Inflammatory macrophage (primary cell): ENCODE measurements at places on chromosomes 5 and 9.
A peak's percentile ranks its signal among the peaks of the same experiment; 100 is the strongest.

GRCh38 chr5:74935752-74936091 lies 69.5 kb upstream of the FAM169A start:
- no peak for DNase-seq

DNA sequence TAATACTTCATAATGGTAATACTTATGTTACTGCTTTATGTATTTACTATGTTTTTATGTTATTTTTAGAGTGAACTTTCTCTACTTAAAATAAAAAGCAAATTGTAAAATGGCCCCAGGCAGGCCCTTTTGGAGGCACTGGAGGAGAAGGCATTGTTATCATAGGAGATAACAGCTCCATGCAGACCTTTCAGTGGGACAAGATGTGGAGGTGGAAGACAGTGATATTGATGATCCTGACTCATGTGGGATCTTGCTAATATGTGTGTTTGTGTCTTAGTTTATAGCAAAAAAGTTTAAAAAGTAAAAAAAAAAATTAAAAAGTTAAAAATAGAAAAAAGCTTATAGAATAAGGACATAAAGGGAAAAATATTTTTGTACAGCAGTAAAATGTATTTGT lies 74.5 kb downstream of the IQGAP2 start:
- DNase-seq, result no peak

- peak; percentile 44 for DNase-seq
Observed at GRCh38 chr9:37710046-37710445, 43.6 kb upstream of the TRMT10B start.

DNA sequence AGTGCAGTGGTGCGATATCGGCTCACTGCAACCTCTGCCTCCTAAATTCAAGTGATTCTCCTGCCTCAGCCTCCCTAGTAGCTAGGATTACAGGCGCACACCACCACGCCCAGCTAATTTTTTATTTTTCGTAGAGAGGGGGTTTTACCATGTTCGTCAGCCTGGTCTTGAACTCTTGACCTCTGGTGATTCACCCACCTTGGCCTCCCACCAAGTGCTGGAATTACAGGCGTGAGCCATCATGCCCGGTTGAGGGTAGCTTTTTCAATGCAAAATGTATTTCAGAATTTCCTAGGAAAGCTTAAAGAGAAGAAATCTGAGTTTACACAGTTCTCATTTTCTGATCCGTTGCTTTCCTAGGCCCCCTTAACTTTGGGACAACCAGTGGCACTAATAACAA lies 15.7 kb downstream of the BDP1 start:
- DNase-seq, result no peak

GRCh38 chr5:125492977-125493376 lies 746.5 kb upstream of the ZNF608 start:
- DNase-seq, result no peak

DNA sequence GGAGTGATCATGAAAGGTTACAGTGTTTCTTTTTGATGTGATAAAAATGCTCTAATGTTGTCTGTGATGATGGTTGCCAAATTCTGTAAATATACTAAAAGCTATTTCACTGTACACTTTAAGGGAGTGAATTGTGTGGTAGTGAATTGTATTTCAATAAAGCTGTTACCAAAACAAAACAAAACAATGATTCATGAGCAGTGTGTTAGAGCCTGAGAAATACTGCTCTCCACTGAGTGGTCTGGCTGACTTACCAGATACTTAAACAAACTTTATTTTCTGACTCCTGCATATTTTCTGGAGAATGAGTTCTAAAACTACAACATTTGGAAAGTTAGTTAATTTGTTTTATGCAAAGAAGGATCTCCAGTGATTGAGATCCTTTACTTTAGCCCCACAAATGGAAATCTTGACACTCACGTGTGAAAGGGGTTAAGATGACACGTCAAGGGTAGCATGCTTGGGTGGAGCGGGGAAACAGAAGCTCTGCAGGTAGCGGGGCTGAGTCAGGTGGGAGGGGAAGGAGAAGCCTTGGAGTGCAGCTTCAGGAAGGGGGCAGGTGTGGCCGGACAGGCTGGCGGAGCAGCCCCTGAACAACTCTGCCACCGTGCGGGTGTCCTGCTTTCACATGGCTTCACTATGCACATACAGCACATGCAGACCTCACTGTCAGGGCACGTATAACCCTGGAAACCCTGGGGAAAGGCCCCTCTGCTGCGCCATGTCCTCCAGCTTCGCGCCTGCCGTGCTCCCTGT lies 256.7 kb downstream of the IRX1 start:
- DNase-seq, result no peak

GRCh38 chr9:70152350-70152749 lies 106.4 kb upstream of the SMC5 start:
- no peak for DNase-seq

- no peak for DNase-seq
Observed at GRCh38 chr5:51034222-51034901, 348.9 kb upstream of the ISL1 start.

GRCh38 chr5:81417052-81417451 lies 23.1 kb upstream of the ACOT12 start:
- DNase-seq, result no peak

DNA sequence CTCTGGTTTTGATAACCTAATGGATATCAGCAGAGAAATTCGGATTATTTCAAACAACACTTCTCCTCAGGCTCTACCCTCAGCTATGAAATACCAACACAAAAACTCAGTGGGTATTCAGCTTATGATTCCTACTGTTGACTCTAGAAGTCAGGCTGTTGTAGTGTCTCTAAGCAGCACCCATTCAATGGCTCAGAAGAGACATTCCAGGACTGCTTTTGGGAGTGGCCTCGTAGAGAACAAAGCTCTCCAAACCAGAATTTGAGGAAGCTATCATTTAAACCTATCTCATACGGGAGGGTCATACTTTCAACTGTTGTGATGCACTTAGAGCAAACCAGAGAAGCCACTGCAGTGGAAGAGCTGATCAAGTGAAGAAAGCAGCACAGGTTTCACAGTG lies 34.1 kb downstream of the ETF1 start:
- DNase-seq, result no peak

DNA sequence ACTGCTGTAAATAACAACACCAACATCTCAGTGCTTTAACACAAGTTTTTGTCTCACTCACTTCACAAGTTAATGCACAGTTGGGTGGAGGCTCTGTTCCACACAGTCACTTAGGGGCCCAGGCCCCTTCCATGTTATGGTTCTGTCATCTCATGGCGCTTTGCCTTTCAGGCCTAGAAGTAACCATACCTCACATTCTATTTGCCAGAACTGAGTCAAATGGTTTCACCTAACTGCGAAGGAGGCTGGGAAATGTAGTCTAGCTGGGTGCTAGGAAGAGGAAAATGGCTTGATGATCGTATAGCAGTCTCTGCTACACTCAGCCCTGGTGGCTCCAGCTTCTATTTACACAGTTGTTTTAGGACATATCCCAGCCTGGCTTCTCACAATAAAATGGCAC lies 23.1 kb upstream of the MVB12B start:
- no peak for DNase-seq

DNA sequence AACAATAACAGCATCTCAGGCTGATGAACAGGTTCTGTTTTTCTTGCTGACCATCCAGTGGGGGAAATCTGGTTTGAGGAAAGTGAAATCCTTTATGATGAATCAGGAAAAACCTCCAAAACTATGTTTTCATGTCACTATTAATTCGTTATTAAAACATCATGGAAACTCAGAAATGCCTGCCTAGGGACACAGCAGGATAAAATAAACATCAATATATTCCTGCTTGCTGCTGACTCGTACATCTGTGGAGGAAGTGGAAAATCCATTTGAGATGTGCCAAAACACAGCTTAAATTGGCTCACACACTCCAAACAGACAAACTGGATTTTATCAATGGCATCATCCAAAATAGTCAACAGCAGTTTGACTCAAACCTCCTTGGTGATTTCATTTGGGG lies 53.0 kb downstream of the TEK start:
- DNase-seq, result no peak

DNA sequence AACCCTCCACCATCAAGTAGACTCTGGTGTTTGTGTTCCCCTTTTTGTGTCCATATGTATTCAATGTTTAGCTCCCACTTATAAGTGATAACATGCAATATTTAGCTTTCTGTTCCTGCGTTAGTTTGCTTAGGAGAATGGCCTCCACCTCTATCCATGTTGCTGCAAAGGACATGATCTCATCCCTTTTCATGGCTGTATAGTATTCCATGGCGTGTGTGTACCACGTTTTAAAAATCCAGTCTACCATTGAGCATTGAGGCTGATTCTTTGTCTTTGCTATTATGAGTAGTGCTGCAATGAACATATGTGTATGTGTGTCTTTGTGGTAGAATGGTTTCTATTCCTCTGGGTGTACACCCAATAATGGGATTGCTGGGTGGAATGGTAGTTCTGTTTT lies 140.1 kb downstream of the BASP1 start:
- no peak for DNase-seq

GRCh38 chr5:16446993-16447392 lies 18.6 kb downstream of the ZNF622 start:
- DNase-seq, result no peak

DNA sequence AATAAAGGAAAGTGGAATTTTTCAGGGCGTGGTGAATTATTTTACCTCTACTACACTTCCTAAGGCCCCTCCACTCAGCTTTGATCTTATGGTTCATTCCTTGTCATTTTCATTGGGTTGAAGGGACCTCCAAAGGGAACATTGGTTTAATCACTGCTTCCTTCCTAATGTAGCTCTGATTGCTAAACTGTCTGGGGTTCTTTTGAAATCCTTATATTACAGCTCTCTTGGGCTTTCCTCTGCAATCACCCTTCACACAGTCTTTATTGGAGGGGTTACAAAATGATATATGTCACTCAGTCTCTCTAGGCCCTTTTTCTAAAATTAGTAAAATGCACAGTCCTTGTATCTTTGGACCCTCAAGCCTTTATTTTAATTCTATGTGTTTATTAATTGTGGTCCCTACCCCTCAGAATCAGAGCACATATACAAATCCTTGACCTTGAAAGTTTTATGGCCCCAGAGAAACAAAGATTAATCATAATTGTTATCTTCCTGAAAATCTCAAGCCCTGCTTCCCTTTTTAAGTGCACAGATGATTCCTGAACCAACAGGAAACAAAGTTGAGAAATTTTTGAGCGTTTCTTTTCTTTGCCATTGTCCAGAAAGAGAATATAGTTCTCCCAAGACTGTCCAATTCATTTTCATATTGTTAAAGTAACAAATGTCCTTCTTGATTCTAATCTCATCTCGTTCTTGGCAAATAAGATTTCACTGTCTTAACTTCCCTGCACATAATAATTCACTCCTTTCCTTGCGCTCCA lies 330.0 kb downstream of the ARRDC3 start:
- peak; percentile 93 for DNase-seq

GRCh38 chr5:91941588-91941987 lies 558.5 kb upstream of the ARRDC3 start:
- DNase-seq, result no peak

- DNase-seq, result no peak
Observed at GRCh38 chr5:128487041-128487440, 51.0 kb downstream of the FBN2 start.

GRCh38 chr5:168072665-168073064 lies 218.8 kb upstream of the WWC1 start:
- DNase-seq, result no peak

- no peak for DNase-seq
Observed at GRCh38 chr9:26888271-26888670, 4.3 kb downstream of the CAAP1 start.

- DNase-seq, result peak; percentile 71
Observed at GRCh38 chr9:92740446-92740961, 24.1 kb downstream of the BICD2 start.

GRCh38 chr9:22211588-22212360 lies 202.7 kb upstream of the CDKN2B start:
- peak; percentile 63 for DNase-seq

GRCh38 chr9:11039006-11039405 lies 426.2 kb upstream of the PTPRD start:
- DNase-seq, result no peak

DNA sequence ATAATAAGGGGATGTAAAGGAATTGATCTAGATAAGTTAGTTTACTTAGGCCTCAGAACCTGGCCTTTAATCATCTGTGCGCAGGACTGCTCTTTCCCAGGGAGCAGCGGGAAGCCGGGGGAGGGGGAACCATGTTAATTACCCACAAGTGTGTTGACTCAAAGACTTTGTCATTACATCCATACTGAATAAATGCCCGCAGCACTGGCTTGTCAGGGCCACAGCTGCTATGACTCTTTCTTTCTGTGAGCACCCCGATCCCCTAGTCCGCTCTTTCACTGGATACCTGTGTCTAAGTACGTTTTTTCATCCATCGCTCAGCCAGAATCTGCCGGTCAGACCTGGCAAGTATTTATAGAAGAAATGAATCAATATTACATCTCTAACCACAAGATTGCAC lies 249.3 kb upstream of the DMRT1 start:
- DNase-seq, result no peak

GRCh38 chr9:11915699-11916098 lies 777.5 kb upstream of the TYRP1 start:
- no peak for DNase-seq

- no peak for DNase-seq
Observed at GRCh38 chr5:149723374-149723773, 6.7 kb upstream of the PPARGC1B start.

DNA sequence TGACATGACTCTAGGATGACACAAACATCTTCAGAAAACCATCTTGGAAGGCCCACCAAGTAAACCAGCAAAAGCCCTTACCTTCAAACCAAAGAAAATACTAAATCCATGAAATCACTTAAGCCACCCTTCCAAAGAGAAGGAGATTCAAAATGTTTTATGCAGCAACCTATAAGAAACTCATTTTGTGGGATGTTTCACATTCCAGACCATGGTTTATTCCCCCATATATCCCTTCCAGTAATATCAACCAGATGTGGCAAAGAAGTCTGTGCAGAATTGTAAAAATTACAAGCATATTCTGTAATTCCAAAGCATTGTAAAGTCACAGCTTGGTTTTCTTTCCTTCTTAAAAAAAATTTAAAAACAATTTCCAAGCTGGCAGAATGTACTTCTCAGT lies 117.4 kb downstream of the SLIT3 start:
- no peak for DNase-seq

- no peak for DNase-seq
Observed at GRCh38 chr5:34688015-34688810, 32.1 kb downstream of the RAI14 start.

GRCh38 chr5:53508125-53508524 lies 27.7 kb downstream of the FST start:
- no peak for DNase-seq

- no peak for DNase-seq
Observed at GRCh38 chr9:72932619-72933018, 20.2 kb downstream of the ALDH1A1 start.

DNA sequence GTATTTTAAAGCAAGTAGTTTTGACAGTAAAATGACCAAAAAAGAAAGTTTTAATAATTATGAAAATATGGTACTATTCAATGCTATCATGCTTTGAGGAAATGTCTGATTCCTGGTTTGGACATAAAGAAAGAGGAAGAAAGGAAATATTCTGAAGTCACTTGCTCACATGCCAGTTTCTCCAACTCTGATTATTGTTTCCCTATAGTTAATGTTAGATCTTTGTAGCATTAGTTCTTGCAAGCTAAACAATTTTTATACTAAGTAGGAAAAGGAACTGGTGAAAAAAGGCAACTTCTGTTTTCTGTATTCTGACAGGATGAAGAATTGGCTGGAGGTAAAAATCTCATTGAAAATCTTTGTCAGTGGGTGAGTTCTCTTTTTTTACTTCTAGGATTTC lies 119.5 kb downstream of the YTHDC2 start:
- DNase-seq, result peak; percentile 5
